ENCODE measurements at places on chromosomes 2 and 18. TPM values are rescaled to one million over a fixed set of nuclear protein-coding genes. Genes with fewer than 3 reads are reported as not detected.

HMSD gene
- 2.3 TPM for total RNA-seq

DNA sequence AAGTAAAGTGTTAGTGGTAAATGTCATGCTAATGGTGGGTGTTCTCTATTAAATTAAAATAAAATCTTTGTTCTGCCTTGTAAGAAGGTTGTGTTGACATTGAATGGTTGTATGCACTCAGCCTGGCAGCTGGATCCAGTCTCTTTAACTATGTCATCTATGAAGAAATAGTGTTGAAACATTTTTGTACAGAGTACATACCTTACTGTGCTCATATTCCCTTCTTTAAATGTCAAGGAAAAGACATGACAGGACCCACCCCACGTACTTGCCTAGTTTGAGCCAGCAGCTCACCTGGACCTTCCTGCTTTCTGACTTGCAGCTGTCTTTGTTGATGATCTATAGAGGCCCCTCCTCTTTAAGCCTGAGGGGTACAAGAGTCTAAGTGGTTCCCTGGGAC lies 85.6 kb upstream of the ST3GAL5 start:
- H3K4me1 ChIP-seq = no peaks in the 10 kb centered on the region
- H3K4me3 ChIP-seq = no peak overlapping the region
- H3K36me3 ChIP-seq = no peaks in the 10 kb centered on the region
- DNase-seq = no peak
- H3K27me3 ChIP-seq = no peaks in the 10 kb centered on the region
- H3K27ac ChIP-seq = no peak overlapping the region

DNA sequence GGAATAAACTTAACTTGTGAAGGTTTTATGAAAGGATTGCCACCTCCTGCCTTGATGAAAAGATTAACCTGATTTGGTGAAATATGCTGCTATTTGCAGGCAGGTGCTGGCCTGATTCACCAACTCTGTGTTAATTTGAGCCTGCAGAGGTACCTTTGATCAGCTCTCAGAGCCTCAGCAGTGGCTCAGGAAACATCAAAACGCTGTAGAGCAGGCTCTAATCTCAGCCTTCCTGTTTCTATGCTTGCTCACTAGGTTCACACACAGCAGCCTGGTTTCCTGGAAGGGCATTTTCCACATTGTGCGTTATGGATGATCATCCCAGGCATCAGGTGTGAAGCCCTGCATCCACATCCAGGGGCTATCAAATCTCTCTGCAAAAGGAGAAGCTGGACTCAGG lies 16.9 kb downstream of the TGIF1 start:
- H3K4me1 ChIP-seq = no peaks in the 10 kb centered on the region
- H3K4me3 ChIP-seq = no peak overlapping the region
- no peak overlapping the region for H3K27ac ChIP-seq
- H3K27me3 ChIP-seq = no peaks in the 10 kb centered on the region
- H3K36me3 ChIP-seq = no peaks in the 10 kb centered on the region

DNA sequence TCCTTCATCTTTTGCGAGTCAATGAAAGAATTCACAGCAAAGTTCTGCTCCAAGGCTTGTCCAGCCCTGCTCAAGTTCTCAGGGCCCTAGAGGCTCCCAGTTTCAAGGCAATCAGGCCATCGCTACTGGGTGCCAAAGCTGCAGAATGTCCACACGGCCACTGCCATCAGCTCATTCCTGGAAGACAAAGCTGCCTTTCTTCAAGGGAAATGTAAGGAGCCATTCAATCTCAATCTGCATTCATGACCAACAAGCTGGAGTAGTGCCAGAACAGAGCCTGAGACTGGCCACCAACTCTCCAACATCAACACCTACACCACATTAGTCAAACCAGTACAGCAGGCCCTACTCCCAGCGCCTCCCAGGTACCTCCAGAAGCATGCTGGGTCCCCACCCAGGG lies 202.2 kb downstream of the TCF4 start:
- no peak overlapping the region for H3K27ac ChIP-seq
- H3K4me1 ChIP-seq = no peaks in the 10 kb centered on the region
- no peak overlapping the region for H3K4me3 ChIP-seq

DNA sequence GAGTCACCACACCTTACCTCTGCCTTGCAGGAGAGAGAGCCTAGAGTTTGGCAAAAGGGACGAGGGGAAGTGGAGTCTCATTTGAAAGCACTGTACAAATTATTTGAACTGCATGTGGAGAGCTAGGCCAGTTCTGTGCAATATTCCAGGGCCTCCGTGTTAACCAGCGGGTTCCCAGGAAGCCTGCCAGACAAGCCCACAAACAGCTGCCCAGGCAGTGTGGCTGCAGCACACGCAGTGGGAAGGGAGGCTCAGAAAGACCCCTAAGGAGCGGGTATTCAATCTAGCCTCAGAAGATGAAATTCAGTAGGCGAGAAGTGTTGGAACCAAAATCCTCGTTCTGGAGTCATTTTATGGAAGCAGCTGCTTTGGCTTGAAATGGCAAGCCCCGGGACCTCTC lies 30.7 kb downstream of the CNGA3 start:
- no peaks in the 10 kb centered on the region for H3K36me3 ChIP-seq
- H3K4me3 ChIP-seq = no peak overlapping the region
- no peaks in the 10 kb centered on the region for H3K4me1 ChIP-seq
- no peak overlapping the region for H3K27ac ChIP-seq

DNA sequence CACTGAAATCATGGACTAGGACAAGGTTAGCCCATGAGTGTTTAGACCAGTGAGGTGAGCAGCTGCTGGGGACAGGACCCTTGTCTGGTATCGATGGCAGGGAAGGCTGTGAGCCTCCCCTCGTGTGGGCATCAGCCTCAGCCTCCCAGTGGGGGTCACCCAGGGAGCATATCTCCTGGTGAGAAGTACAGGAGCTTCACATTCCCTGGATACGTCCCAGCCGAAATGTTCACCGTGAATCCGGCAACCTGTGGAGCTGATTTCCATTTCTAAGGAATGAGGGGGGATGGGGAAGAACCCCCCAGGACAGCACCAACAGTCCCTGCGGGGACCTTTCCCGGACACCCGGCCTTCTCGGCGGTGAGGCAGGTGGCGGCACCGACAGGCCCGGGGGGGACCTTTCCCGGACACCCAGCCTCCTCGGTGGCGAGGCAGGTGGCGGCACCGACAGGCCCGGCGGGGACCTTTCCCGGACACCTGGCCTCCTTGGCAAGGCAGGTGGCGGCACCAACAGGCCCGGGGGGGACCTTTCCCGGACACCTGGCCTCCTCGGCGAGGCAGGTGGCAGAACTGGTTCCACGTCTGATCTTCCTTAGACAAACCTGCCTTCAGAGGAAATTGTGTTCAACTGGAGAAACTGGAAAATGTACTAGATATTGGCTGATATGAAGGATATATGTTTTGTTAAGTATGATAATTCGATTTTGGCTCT lies 21.2 kb downstream of the RTP5 start:
- no peaks in the 10 kb centered on the region for H3K4me1 ChIP-seq
- no peak overlapping the region for H3K4me3 ChIP-seq
- no peaks in the 10 kb centered on the region for H3K36me3 ChIP-seq
- no peaks in the 10 kb centered on the region for H3K27me3 ChIP-seq

- H3K4me1 ChIP-seq = no peaks in the 10 kb centered on the region
- peak; percentile 70 for DNase-seq
- H3K27ac ChIP-seq = peak overlapping the region; percentile 48
- no peak overlapping the region for H3K4me3 ChIP-seq
These were observed 42.0 kb downstream of the MCFD2 start for GRCh38 chr2:46873604-46874068.

GRCh38 chr2:437756-438393 lies 150.0 kb upstream of the ALKAL2 start:
- no peaks in the 10 kb centered on the region for H3K27me3 ChIP-seq
- no peak overlapping the region for H3K27ac ChIP-seq
- no peaks in the 10 kb centered on the region for H3K36me3 ChIP-seq
- H3K4me3 ChIP-seq = no peak overlapping the region
- no peaks in the 10 kb centered on the region for H3K4me1 ChIP-seq

DNA sequence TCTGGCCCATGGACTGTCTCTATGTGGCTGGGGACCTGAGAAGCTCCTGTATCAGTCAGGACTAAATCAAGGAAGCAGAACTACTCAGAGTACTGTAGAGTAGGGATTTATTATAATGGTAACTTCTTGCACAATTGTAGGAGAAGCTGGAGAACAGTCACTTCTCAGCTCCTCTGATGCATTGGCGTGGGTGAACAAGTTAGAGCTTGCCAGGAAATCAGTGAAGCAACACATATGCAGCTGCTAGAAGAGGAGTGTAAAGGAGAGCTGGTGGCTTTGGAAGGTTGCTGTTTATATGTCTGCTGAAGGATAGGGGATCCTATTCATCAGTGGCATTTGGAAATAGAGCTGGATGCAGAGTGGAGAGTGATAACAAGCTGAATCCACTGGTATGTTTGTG lies 215.5 kb upstream of the CWC22 start:
- H3K27ac ChIP-seq = no peak overlapping the region
- H3K36me3 ChIP-seq = no peaks in the 10 kb centered on the region
- DNase-seq = peak; percentile 20
- H3K4me3 ChIP-seq = no peak overlapping the region
- no peaks in the 10 kb centered on the region for H3K27me3 ChIP-seq

GRCh38 chr2:140506606-140507005 lies 1624.2 kb downstream of the LRP1B start:
- no peak for DNase-seq
- H3K27me3 ChIP-seq = no peaks in the 10 kb centered on the region
- H3K4me1 ChIP-seq = no peaks in the 10 kb centered on the region
- H3K27ac ChIP-seq = no peak overlapping the region
- no peak overlapping the region for H3K4me3 ChIP-seq

GRCh38 chr2:168455645-168456520 lies at the start of gene CERS6:
Gene CERS6, plus strand, starts transcription at chr2:168456272. Its CDS starts 177 bp downstream, at chr2:168456449.
- peak within 1 kb of the TSS; percentile 87 for H3K4me3 ChIP-seq
- peak; percentile 97 for DNase-seq
- H3K27ac ChIP-seq = peak within 1 kb of the TSS; percentile 90
- no peaks in the 10 kb centered on the region for H3K27me3 ChIP-seq

GRCh38 chr2:172085460-172086159 lies at the start of gene DLX1:
Gene DLX1, plus strand, starts transcription at chr2:172085507. Its CDS starts 171 bp downstream, at chr2:172085678.
- DNase-seq = peak; percentile 19
- H3K27ac ChIP-seq = no peak within 1 kb of the TSS
- H3K4me3 ChIP-seq = peak within 1 kb of the TSS; percentile 44
- peaks cover 24% of the 10 kb centered on the region for H3K4me1 ChIP-seq

DNA sequence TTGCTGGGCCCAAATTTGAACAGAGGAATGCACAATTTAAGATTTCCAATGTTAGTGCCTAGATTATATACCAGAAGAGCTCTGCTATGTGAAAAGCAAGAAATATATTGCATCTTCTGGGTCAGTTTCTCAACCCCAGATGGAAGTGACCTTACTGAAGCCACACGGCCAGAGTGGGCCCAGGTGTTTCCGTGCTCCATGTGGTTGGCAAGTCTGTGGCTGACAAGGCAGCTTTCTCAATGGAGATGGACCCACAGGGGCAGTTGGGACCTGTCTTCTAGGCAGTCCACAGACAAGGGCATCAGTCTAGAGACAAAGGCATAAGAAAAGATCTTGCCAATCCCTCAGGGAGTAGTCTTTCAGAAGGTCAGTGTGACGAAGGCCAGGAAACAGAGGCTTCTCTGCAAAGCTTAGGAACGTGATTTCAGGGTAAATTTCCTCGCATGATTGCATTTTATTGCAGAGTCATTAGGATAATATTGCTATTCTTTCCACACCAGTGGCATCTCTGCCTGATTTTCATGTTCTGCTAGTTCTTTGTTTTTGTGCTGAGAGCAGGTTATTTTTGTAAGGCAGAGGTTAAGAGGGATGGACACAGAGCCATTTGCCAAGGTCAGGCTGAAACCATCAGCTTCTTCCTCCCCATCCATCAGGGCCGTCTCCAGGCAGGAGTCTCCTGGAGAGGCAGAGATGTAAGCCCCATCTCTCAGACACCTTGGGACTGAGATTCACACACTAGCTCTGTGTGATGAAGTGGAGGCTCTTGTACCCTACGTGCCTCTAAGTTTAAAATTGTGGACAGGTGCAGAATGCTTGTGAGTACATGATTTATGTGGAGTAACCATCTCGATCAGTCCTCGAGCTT lies 202.1 kb downstream of the ANKRD30B start:
- peaks cover 3% of the 10 kb centered on the region for H3K4me1 ChIP-seq
- no peak overlapping the region for H3K27ac ChIP-seq
- H3K4me3 ChIP-seq = no peak overlapping the region
- no peaks in the 10 kb centered on the region for H3K36me3 ChIP-seq
- no peaks in the 10 kb centered on the region for H3K27me3 ChIP-seq

All from colonic mucosa (tissue), 4 donors.